ENCODE measurements at places on chromosomes 7 and 10. TPM values are rescaled to one million over a fixed set of nuclear protein-coding genes. Genes with fewer than 3 reads are reported as not detected.

The CRYGN gene
- 0.34 TPM for total RNA-seq

The KIF20B gene
- 78.4 TPM for total RNA-seq

The GPR37 gene
- total RNA-seq: not detected

The POLL gene
- 25.3 TPM for total RNA-seq

The TRIM50 gene
- not detected for total RNA-seq

The MYO1G gene
- total RNA-seq: 453 TPM

The TUBAL3 gene
- total RNA-seq: not detected

The EEPD1 gene
- total RNA-seq: 2.6 TPM
